A549 treated with DMSO at 1 μM for 4 hours (cell line): ENCODE measurements at places on chromosomes 11 and 22. TPM values are rescaled to one million over a fixed set of nuclear protein-coding genes. Genes with fewer than 3 reads are reported as not detected.

Gene CARD18
- total RNA-seq: not detected in 5 replicates

Gene SLC15A3
- not detected in 5 replicates for total RNA-seq

Gene SLC35E4
- 5.4 to 7.3 TPM (median 6.5 TPM) in 5 replicates for total RNA-seq

Gene TRIOBP
- total RNA-seq: 21.7 to 32.6 TPM (median 29.2 TPM) in 5 replicates

Gene MRGPRE
- total RNA-seq: 0.06 to 0.21 TPM (median 0.10 TPM) in 5 replicates

Gene ZBTB3
- total RNA-seq: 2.1 to 2.5 TPM (median 2.1 TPM) in 5 replicates

Gene POTEH
- total RNA-seq: not detected in 5 replicates

Gene ANO1
- 0.93 to 1.7 TPM (median 1.1 TPM) in 5 replicates for total RNA-seq

Gene SYT9
- 0.13 to 0.25 TPM (median 0.17 TPM) in 5 replicates for total RNA-seq

Gene PACSIN3
- 27.0 to 34.5 TPM (median 30.0 TPM) in 5 replicates for total RNA-seq

Gene AQP11
- total RNA-seq: 1.7 to 2.7 TPM (median 2.4 TPM) in 5 replicates

Gene ISX
- total RNA-seq: not detected in 5 replicates

Gene NLRP10
- total RNA-seq: not detected in 5 replicates

Gene ROBO4
- total RNA-seq: 0.02 to 0.07 TPM in 2 of 5 replicates, not detected in the others

Gene MS4A3
- not detected in 5 replicates for total RNA-seq

Gene TMEM25
- 0.20 to 0.56 TPM (median 0.45 TPM) in 5 replicates for total RNA-seq

Gene TRMT112
- 401 to 459 TPM (median 416 TPM) in 5 replicates for total RNA-seq

Gene SPON1
- total RNA-seq: not detected in 5 replicates

Gene DERL3
- 0.43 to 0.69 TPM (median 0.47 TPM) in 5 replicates for total RNA-seq

Gene CALCA
- 0.08 to 0.12 TPM in 2 of 5 replicates, not detected in the others for total RNA-seq

Gene CD6
- total RNA-seq: 0.06 to 0.47 TPM (median 0.15 TPM) in 5 replicates

Gene CLMP
- total RNA-seq: 21.8 to 39.5 TPM (median 32.9 TPM) in 5 replicates

Gene PKP3
- total RNA-seq: 31.8 to 41.0 TPM (median 36.8 TPM) in 5 replicates

Gene RTCB
- 80.2 to 85.5 TPM (median 82.9 TPM) in 5 replicates for total RNA-seq

Gene MIOX
- total RNA-seq: 0.09 to 0.14 TPM in 2 of 5 replicates, not detected in the others

Gene YPEL1
- 0.08 to 0.63 TPM (median 0.31 TPM) in 5 replicates for total RNA-seq

Gene MS4A6A
- total RNA-seq: not detected in 5 replicates

Gene POU2AF1
- not detected in 5 replicates for total RNA-seq

Gene SCO2
- 2.6 to 8.0 TPM (median 5.4 TPM) in 5 replicates for total RNA-seq
